ENCODE measurements at places on chromosomes 7 and 10.
A peak's percentile ranks its signal among the peaks of the same experiment; 100 is the strongest.

GRCh38 chr7:17185690-17186070 lies 112.8 kb upstream of the AHR start:
- DNase-seq: peak; percentile 20

GRCh38 chr10:23013581-23014335 lies 81.6 kb upstream of the MSRB2 start:
- no peak for DNase-seq

GRCh38 chr7:103071000-103071399 lies 3.6 kb downstream of the FBXL13 start:
- no peak for DNase-seq

- DNase-seq: no peak
Measured at GRCh38 chr7:140638173-140638791, 2.3 kb downstream of the DENND2A start.

DNA sequence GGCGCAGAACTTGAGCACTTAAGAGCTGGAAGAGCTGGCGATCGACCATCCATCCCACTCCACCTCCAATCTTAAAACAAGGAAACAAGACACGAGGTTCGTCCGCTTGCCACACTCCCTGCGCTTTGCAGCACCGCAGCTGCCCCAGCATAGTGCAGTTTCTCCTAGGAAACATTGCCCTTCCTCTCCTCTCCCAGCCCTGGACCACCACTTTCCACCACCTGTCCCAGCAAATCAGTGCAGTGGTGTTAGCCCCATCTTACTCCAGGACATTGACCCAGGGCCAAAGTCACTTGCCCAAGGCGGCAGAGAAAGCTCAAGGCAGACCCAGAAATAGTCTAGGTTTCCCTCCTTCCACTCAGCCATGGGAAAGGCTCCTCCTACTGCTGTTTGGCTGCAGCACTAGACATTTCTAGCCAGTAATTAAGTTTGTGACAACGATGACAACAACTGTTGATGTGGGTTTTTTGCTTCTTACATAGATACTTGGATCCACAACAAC lies 1.5 kb upstream of the PARD3 start:
- DNase-seq: no peak

DNA sequence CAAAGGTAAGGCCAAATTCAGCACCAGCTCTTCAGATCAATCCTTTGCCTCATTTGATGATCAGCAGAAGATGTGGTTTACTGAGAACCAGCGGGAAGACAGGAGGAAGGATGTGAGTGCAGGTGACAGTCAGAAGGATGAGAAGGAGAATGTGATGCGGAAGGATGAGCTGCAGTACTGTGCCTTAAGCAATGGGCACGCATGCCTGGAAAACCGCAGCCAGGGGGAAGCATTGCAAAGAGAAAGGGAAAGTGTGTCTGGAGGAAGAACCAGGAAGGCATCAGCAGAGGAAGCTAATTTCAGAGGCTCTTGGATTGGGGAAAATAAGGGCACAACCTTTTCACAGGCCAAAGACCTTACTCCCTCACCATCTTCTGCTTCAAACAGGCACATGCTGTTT lies 25.7 kb downstream of the C10orf71 start:
- no peak for DNase-seq

- no peak for DNase-seq
Measured at GRCh38 chr10:110144507-110144906, 62.9 kb upstream of the MXI1 start.

- no peak for DNase-seq
Measured at GRCh38 chr10:94353336-94353735, 9.4 kb downstream of the NOC3L start.

- DNase-seq: no peak
Measured at GRCh38 chr10:18666810-18667209, 7.6 kb downstream of the ARL5B start.

DNA sequence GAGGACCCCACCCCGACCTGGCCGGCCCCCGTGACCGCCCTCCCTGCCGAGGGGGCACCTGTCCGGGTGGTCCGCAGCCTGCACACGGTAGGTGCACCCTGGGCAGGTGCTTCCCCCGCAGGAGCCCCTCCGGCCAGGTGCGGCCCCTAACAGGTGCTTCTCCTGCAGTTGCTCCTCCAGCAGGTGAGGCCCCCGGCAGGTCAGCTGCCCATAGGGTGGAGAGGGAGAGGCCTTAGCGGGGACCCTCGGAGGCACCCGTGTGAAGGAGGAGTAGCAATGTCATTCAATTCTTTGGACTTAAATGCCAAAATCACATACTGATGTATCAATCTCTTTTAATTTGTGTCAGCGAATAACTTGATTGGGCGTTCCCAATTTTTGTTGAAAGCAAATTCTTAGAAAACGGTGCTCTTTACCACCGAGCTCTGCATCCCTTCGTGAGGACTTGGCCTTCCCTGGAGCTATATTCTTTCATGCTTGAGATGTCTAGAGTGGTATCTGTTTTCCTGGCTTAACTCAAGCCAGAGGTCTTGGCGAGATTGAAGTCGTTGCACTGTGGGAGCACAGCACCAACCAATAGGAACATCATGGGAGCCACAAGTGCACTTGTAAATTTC lies 738 bp upstream of the NCAPG2 start:
- peak; percentile 12 for DNase-seq

- no peak for DNase-seq
Measured at GRCh38 chr7:16210171-16210570, 211.2 kb downstream of the CRPPA start.

DNA sequence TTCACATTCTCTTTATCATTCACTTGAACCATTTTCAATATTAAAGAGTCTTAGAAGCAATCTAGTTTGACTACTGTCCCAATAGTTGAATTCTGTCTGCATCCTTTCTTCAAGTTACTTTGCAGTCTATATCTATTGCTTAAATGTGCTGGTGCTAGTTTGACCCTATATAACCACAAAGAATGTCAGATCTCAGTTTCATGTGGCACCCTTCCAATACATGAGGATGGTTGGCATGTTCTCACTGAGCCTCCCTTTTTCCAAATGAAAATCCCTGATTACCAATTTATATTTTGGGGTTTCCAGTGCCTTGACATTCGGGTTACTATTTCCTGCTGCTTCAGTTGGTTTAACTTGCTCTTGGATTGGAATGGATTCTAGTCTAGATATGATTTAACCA lies 292.7 kb downstream of the EXOC4 start:
- no peak for DNase-seq

All from CD4-positive, alpha-beta T cell treated with Interleukin-1 beta for 1 hour (primary cell).